Activated T-cell treated with anti-CD3 and anti-CD28 coated beads, Interleukin-2, amount 50 U/mL, for 1 hour (primary cell): ENCODE measurements at places on chromosomes 12 and 14.

DNA sequence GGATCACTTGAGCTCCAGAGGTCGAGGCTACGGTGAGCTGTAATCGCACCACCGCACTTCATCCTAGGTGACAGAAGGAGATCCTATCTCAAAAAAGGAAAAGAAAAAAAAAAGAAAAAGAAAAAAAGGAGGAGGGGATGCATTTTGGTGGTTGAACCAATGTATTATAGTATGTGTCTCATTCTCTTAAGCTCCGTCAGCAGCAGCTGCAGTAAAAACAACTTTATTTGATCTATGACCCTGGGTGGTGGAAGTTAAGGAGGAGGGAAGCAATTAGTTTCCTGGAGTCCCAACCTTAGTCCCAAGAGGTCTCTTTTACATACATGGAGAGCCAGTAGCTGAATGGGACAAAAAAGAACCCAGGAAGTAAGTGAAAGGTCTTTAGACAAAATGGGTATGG, 26.8 kb upstream of the APOF start:
- DNase-seq = no peak

DNA sequence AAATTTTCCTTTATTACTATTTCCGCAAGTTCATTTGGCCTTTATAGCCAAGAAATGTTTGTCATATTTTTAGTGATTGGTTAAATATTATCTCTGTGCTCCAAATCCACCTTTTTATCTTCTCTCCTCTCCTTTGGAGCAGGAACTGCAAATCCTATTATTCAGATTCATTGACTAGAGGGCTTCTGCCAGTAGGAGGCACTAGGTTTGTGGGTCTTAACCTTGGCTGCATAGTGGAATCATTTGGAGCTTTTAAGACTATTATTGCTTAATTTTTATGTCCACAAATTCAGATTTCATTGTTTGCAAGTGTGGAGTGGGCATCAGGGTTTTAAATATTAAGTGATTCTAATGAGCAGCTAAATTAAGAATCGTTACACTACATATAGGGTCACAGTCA, 75.3 kb upstream of the SYT10 start:
- DNase-seq = no peak

- no peak for DNase-seq
These were observed 472.9 kb downstream of the NOVA1 start for GRCh38 chr14:26124896-26125438.

- DNase-seq = no peak
These were observed 221.2 kb downstream of the NELL2 start for GRCh38 chr12:44654646-44655639.

DNA sequence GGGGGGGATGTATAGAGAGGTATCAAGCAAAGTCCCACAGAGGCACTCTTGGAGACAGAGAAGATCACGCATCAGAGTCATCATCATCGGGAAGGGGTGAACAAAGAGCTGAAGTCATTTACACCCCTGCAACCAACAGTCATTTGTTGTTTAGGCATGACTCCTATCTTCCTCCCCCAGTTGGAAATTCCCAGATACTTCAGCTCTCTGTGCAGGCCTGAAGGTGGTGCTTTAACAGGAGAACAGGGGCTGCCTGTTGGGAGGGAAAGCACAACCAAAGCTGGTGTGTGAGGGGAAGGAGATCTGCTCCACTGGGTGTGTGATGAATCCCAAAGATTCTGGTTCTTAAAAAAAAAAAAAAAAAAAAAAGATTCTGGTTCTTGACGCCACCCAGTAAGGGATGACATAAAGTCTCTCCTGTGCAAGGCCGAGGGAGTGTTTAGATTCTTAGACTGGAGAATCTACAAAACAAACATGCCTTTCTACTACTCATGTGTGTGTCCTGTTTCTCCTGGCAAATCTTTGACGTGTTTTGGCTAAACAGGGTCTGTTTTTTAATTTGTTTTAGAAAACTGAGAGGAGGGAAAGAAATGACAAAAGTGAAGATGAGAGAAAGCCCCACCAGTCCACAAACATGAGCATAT, 121.0 kb upstream of the ARHGAP5 start:
- DNase-seq = no peak

DNA sequence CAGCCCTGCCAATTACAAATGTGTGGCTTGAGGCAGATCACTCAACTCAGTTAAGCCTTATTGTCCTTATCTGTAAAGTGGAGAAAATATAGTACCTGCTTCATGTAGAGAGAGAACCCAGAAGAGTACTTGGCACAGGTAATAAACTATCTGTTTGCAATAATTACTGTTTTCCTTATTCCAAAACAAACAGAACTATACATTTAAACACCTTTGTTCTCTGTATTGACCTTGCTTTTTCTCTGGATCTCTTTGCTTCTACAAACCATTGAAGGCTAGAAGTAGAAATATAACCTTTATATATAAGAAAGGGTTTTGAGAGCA, 70.8 kb upstream of the SRSF5 start:
- DNase-seq = no peak
